Kidney capillary endothelial cell (primary cell): ENCODE measurements at places on chromosomes 2 and 18.

DNA sequence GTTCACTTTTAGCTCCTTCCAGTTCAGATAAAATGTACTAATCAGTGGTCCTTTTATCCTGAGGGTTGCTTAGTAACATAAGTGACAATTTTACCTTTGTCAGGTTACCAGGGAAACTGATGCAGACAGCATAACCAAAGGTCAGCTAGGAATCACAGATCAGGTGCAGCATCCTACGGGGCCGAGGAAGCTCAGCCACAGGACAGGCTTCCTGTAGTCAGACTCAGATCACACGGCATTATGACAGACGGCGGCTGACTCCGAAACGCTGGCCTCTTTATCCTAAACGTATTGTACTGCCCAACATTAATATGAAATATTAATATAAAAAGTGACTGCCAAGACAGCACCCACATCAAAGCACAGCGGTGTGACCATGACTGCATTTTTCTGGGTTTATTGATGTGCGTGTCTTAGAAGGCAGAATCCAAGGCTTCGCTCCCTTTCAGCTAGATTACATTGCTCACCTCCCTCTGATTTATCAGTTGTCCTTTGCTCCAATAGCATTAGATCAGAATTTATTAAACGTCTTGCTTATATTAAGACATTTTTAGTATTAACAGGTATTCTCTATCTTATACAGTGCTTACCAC, 444.5 kb downstream of the CMPK2 start:
- no peak for DNase-seq

DNA sequence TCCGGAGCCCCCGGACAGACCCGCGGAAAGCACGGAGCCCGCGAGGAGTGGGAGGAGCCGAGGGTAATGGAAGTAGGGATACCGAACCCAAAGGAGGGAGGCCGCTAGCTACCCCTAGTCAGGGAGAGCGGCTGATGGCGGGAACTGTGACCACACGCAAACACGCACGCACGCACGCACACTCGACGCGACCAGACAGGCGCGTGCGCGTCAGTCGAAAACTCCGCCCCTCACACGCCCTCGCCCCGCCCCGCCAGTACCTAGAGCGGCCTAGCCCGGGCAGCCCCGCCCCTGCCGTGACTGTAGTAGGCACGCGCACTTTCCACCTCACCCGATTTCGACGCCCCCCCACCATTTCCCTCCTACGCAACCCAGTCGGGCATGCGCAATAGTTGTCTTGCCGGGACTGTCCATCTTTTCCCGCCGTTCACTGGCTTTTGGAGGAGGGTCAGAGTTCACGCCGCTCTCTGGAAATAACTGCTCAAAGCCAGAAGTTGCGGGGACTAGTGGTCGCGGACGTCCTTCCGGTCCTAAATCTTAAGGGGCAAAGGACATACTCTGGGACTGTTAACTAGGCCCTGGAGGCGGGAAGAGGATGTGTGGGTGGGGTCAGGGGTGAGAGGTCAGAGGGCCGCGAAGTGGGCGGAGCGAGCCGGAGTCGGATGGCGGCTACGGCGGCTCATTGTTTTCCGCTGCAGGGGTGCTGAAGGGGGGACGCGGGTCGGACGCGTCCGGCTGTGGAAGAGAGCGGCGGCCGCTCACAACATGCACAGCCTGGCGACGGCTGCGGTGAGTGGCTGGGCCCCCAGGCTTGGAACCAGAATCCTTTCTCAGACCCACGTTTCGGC, at the start of the genes CNOT9 and USP37:
Gene CNOT9 (plus strand): TSS at position 650 of the 848 bp plus-strand sequence. CDS start 116 bp downstream, at position 766.
Gene USP37 (minus strand): TSS at position 162 of the 848 bp plus-strand sequence. CDS start 9,698 bp downstream, outside the sequence.
- DNase-seq: peak; percentile 97

DNA sequence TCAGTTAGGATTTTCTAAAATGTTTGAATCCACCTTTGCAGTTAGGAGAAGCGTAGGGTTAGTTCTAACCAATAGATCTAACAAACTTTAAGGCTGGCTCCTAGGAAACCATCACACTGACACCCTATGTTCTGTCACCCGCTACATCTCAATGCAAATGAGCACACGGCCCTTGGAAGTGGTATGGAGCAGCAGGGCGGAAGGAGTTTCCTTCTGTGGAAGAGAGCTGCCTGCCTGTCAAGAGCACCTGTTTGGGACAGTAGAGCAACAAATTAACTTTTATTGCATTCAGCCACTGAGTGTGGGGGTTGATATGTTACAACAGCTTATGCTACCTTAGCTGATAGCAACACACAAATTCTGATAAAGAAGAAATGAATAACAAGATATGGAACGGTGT, 306.9 kb upstream of the RAB6C start:
- no peak for DNase-seq

GRCh38 chr2:160289831-160290230, 89.8 kb upstream of the ITGB6 start:
- no peak for DNase-seq

DNA sequence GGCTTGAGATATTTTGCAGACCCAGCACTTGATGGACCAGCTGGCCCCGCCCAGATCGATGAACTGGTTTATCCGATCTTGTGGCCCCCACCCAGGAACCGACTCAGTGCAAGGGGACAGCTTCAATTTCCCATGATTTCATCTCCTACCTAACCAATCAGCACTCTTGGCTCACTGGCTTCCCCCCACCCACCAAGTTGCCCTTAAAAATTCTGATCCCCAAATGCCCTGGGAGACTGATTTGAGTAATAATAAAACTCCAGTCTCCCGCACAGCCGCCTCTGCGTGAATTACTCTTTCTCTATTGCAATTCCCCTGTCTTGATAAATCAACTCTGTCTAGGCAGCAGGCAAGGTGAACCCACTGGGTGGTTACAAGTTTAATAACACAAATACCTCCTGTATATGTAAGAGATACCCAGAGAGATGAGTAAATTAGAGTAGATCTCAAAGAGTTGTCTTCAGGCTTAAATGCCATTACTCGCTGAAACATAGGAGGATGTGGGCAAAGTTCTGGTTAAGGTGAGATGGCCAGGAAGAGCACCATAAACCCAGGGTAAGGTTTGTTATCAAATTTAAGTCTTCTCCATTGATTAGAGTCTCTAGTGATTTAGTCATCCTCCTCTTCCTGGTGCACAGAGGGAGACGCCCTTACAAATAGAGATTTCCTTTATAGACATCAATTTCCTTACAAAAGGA, 222.8 kb downstream of the ARL4C start:
- DNase-seq: no peak

- DNase-seq: no peak
Observed at GRCh38 chr18:79866889-79867574, 69.3 kb downstream of the KCNG2 start.

- DNase-seq: no peak
Observed at GRCh38 chr18:3367491-3368091, 82.4 kb upstream of the TGIF1 start.

DNA sequence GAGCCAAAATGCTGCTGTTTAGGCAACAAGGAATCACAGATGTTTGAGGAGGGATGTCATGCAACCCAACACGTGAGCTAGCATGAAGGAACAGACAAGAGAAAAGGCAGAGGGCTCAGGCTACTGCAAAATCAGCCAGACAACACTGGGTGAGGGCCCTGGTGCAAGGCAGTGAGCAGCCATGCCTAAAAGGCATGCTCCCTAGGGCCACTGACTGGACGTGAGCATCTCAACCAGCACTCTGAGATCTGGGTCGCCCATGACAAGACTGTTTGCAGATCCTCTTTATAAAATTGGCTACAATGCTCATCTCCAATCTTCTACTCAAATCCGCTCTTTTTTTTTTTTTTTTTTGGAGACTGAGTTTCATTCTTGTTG, 49.1 kb downstream of the KIAA2012 start:
- no peak for DNase-seq

GRCh38 chr2:227509076-227509475, 37.1 kb downstream of the AGFG1 start:
- no peak for DNase-seq

GRCh38 chr2:71299507-71299906, 32.1 kb upstream of the ZNF638 start:
- DNase-seq: peak; percentile 57

- DNase-seq: no peak
Observed at GRCh38 chr2:238855891-238856580, 8.2 kb downstream of the TWIST2 start.

GRCh38 chr2:168462543-168463045, 6.5 kb downstream of the CERS6 start:
- DNase-seq: no peak

DNA sequence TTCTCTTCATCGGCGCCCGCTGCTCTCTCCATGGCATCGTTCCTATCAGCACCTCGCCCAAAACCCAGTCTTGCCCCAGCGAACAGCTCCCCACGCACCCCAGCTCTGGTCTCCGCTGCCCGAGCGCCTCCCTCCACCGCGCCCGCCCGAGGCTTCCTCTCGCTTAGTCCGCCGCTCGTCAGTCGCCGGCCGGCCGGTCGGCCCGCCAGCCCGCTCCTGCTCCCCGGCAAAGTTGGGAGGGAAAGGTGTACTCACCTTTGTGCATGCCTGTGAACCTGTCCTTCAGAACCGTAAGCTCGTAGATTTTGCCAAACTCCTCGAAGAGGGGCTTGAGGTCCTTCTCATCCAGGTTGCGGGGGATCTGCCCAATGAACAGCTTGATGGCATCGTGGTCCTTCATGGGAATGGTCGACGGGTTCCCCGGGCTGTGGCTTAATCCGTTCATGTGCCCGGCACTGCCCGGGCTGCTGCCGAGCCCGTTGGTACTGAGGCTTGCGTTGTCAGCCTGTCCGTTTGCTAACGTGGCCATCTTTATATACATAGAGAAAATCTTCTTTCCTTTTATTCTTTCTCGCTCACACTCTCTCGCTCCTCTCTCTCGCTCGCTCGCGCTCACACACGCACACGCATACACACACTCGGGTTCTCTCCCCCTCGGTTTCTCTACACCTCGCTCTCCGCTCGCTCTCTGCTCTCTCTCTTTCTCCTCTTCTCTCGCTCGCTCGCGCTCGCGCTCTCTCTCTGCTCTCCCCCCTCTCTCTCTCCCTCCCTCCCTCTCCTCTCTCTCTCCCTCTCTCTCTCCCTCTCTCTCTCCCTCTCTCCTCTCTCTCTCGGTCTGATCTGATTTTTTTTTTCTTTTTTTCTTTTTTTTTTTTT, at the start of gene CELF4:
Gene CELF4 (minus strand): TSS at position 698 of the 876 bp plus-strand sequence.
- DNase-seq: peak; percentile 10

GRCh38 chr2:25373269-25373981, 31.7 kb upstream of the DNMT3A start:
- DNase-seq: no peak

- peak; percentile 69 for DNase-seq
Observed at GRCh38 chr2:178796079-178796677, 11.0 kb downstream of the TTN start.

GRCh38 chr2:61710711-61711110, 143.1 kb downstream of the FAM161A start:
- no peak for DNase-seq

DNA sequence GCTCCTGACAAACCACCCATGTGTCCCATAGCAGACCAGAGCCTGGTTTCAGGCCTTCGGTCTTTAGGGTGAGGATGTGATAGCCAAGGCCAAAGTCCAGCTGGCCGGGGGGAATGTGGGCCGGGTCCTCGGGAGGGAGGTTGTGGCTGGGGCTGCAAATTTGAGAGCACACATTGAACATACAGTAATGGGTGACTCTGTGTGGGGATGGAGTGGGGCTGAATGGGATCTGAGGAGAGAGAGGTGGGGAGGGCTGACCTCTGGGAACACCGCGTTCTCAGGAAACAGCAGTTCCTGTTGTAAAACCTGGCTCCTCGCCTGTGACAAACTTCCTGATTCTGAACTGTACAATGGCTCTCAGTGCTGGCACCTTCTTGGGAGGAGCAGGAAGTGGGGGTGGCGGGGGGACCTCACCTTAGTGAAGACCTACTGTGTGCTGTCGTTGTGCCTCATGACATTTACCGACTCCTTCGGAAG, 48.8 kb downstream of the MCFD2 start:
- peak; percentile 84 for DNase-seq

- no peak for DNase-seq
Observed at GRCh38 chr2:158228943-158229508, 127.3 kb downstream of the UPP2 start.

GRCh38 chr2:155190342-155190741, 491.8 kb downstream of the KCNJ3 start:
- no peak for DNase-seq

DNA sequence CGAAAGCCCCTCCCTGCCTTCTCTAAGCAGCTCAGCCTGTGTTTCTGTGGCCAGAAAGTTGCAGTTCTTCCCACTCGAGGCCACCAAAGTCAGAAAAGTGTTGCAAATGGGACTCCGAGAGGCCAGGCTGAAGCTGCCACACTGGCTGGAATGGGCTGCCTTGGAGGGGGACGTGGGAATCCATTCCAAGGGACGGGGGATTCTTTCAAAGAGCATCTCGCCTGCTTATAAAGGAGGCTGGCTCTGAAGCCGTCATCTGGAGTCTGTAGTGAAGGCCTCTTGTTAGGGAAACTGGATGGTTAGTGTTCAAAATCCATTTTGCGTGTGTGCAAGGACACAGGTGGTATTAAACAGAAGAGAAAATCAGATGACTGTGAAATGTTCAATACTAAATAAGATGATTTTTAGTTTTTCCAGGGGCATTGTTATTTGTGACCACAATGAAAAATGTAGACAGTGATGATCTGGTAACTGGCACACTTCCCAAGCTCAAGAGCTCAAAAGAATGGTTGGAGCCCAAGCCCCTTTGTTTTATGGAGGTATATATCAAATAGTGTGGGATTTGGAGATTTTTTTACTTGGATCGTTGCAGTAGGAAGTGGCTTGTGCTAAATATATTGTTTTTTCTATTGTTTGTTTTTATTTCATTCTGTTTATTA, 782 bp downstream of the FAM228B start:
- peak; percentile 38 for DNase-seq

- no peak for DNase-seq
Observed at GRCh38 chr2:176174824-176175708, 13.4 kb upstream of the HOXD1 start.

DNA sequence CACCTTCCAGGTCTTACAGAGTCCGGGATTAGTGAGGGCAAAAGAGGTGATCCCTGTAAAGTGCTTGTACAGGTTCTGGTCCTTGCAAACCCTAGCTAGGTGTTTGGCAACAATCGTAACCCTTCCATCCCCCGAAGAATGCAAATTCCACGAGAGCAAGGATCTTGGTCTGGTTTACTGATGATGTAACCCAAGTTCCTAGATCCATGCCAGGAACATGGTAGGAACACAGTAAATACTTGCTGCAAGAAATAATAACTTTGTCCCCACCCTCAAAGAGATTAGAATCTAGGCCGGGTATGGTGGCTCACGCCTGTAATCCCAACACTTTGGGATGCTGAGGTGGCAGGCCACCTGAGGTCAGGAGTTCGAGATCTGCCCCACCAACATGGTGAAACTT, 6.8 kb upstream of the NEU2 start:
- no peak for DNase-seq

DNA sequence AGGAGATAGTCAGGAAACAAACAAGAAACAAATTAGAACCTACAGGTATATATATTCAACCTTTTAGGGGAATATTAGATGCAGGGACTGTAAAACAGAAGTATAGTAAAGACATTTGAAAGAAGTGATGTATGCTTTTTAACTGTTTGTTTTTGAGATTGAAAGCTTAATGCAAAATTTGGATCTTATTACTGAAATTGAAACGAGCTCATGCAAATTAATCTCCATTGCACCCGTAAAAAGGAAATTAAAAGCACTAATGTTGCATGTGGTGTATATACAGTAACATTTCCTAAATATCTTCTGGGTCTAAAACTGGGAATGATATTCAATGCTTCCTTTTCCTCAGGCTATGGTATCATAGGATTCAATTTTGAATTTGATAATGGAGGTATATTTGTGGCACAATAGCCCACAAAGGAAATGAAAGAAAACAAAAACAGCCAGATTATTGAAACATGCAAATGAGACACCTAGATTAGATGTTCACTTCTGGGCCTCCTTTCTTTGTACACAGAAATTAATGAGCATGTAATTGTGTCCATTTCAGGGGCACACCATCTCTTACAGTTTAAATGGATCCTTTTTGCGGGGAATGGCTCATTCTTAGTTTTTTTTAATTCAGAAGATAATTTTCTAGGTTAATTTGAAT, 1.6 kb upstream of the ELOA2 start:
- no peak for DNase-seq
